ENCODE measurements at places on chromosomes 1 and 21. TPM values are rescaled to one million over a fixed set of nuclear protein-coding genes. Genes with fewer than 3 reads are reported as not detected.

DNA sequence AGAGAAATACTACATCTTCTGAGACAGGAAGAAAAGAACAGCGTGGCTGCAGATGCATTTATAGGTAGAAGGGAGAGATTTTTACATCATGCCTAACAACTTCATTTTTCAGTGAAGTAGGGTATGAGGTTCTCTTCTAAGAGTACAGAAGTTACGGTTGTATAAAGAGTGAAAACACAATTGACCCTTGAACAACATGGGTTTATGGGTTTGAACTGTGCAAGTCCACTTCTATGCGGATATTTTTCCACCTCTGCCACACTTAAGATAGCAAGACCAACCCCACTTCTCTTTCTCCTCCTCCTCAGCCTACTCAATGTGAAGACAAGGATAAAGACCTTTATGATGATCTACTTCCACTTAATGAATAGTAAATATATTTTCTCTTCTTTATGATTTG is 64.5 kb downstream of the RPAP2 start:
- no peak overlapping the region for H3K4me3 ChIP-seq
- no peak for DNase-seq
- no peaks in the 10 kb centered on the region for H3K36me3 ChIP-seq
- H3K27ac ChIP-seq = no peak overlapping the region
- peaks cover 5% of the 10 kb centered on the region for H3K4me1 ChIP-seq

DNA sequence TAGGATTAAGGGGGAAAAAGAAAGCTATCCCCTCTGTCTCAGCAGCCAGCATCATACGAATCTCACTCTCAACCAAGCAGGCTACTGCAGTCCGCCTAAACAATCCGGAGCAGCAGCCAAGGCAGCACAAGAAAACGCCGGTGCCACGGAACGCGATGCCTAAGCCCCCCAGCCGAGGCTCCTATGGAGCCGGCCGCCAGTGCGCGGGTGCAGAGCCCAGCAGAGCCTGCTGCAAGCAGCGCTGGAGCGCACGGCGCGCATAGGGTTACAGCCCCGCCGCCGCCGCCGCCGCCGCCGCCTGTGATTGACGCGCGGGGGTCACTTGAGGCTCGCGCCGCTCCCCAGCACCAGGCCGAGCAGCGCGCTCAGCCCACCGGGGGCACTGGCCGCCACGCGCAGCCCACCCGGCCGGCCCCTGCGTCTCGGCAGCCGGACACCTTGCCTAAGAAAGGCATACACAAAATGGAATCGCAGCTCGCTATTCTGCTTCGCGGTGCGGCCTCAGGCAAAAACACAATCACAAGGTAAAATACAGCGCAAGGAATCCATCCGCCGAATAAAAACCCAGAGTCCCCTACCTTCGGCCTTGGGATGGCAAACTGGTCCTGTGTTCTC is 780 bp downstream of the HIVEP3 start:
- DNase-seq = peak; percentile 55
- no peaks in the 10 kb centered on the region for H3K36me3 ChIP-seq
- peak overlapping the region; percentile 67 for H3K4me3 ChIP-seq
- H3K27ac ChIP-seq = peak overlapping the region; percentile 65

DNA sequence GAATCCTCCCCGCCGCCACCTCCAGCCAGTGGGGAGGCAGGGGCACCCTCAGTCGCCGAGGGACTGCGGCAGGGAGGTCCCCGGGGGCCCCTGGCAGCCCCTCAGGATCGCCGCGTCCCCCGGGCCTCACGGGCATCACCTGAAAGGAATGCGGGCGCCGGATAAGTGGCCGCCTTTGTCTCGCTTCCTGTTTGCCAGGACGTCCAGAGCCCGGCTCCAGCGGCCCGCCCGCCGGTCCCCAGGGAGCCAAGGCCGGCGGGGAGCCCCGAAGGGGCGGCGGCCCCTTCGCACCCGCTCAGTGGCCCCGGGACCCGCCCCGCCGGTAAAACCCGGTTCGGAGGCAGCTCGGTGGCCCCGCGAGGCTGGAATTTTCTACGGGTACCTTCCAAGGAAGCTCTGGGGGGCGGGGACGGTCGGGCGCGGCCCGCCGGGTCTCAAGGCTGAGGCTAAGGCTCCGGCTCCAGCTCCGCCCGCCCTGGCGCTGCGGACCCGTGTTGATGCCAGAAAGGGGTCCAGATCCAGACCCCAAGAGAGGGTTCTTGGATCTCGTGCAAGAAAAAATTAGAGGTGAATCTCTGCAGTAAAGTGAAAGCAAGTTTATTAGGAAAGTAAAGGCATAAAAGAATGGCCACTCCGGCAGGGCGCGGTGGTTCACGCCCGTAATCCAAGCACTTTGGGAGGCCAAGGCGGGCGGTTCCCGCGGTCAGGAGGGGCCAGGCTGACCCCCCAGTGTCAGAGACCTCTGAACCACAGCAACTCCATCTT is 12.6 kb downstream of the TINAGL1 start:
- no peaks in the 10 kb centered on the region for H3K27me3 ChIP-seq
- H3K36me3 ChIP-seq = no peaks in the 10 kb centered on the region
- no peak overlapping the region for H3K27ac ChIP-seq
- no peak overlapping the region for H3K4me3 ChIP-seq
- no peaks in the 10 kb centered on the region for H3K4me1 ChIP-seq
- DNase-seq = no peak

DNA sequence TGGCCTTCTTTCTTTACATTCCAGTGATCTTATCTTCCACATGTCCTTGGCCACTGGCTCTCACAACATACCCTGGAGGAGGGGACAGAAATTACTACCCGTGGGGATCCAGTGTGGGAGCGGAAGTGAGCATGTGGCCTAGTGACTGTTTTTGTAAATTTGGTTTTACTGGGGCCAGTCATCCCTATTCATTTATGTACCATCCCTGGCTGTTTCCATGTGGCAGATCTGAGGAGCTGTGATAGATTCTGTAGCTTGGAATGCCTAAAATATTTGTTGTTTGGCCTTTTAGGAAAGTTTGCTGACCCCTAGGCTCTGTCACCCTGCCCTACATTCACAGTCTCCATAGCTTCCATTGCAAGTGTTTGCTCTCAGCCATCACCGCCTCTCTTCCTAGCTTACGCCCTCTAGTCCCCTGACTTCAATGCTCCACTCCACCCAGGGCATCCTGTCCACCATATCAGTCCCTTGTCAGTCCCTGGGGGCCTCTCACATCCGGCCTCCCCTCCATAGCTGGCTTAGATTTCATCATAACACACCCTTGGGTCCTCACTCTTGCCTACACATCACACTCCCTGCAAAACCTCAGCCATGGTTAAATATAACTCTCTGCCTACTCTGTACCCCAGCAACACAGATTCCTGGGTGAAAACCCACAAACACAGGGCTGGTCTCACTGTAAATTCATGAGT is 25.8 kb downstream of the DHCR24 start:
- no peaks in the 10 kb centered on the region for H3K27me3 ChIP-seq
- H3K4me3 ChIP-seq = no peak overlapping the region
- no peaks in the 10 kb centered on the region for H3K4me1 ChIP-seq

CYB5RL gene
- total RNA-seq = 7.1 TPM

MTR gene
- 42.9 TPM for total RNA-seq

GPR52 gene
- 3.3 TPM for total RNA-seq

- H3K36me3 ChIP-seq = no peaks in the 10 kb centered on the region
- H3K27me3 ChIP-seq = no peaks in the 10 kb centered on the region
- H3K4me1 ChIP-seq = no peaks in the 10 kb centered on the region
- DNase-seq = no peak
- no peak overlapping the region for H3K4me3 ChIP-seq
- no peak overlapping the region for H3K27ac ChIP-seq
Observed at GRCh38 chr1:72186733-72187307, 95.5 kb downstream of the NEGR1 start.

NECAP2 gene
- total RNA-seq = 112 TPM

DNA sequence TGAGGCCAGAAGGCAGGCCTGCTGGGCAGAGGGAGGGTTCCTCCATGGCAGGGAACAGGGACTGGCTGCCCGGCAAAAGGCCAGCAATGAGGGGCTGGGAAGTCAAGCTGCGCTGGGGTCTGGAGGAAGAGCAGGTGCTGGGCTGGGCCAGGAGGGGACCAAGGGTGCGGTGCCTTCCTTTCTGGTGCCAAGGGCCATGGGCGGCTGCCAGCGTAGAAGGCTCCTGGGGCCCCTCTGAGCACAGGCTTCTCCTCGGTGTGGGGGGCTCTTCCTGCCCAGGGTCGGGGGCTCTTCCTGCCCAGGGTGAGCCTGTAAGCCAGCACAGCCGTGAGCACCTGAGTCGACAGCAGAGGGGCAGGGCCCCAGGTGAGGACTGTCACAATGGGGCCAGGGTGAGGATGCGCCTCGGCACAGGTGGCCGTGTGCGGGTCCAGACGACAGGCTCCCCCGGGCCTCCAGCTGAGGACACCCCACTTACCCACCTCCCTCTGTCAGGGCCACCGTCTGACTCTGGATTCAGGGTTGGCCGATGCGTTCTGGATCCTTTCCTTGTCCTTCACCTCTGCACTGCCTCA is 10.7 kb upstream of the DNMT3L start:
- no peak overlapping the region for H3K4me3 ChIP-seq
- H3K4me1 ChIP-seq = no peaks in the 10 kb centered on the region
- no peaks in the 10 kb centered on the region for H3K27me3 ChIP-seq
- no peak for DNase-seq

- H3K4me1 ChIP-seq = no peaks in the 10 kb centered on the region
- H3K4me3 ChIP-seq = no peak overlapping the region
- H3K27me3 ChIP-seq = no peaks in the 10 kb centered on the region
- no peak overlapping the region for H3K27ac ChIP-seq
Observed at GRCh38 chr1:48979940-48980339, 203.2 kb upstream of the BEND5 start.

DNA sequence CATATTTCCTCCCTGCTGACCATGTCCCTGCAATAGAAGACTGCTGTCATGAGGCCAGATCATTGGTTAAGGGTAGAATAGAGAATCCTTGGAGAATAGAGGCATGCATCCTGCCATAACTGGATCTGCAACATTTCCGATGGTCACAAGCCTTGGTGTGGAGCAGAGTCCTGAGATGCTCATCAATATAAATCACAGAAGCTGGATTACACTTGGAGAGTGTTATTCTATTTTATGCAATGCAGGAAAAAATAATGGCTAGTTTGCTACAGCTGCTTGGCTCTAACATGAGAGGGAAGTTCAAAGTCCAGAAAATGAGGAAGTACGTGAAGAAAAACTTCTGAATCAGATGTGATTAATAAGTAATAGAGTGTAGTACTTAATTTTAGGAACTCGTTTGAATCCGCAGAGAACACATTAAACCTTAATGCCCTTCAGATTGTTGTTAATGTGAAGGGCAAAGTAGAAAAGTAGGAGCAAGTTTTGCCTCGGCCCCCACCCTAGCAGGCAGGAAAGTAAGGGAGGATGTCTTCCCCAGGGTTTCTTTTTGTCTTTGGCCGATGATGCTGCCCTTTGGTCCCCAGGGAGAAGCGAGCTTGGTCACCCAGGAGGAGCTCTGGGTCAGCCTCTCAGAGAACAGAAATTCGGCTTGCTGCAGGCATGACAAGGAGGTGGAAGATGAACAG is 59.5 kb downstream of the KCNK1 start:
- H3K36me3 ChIP-seq = no peaks in the 10 kb centered on the region
- no peak overlapping the region for H3K4me3 ChIP-seq
- no peak for DNase-seq

DNA sequence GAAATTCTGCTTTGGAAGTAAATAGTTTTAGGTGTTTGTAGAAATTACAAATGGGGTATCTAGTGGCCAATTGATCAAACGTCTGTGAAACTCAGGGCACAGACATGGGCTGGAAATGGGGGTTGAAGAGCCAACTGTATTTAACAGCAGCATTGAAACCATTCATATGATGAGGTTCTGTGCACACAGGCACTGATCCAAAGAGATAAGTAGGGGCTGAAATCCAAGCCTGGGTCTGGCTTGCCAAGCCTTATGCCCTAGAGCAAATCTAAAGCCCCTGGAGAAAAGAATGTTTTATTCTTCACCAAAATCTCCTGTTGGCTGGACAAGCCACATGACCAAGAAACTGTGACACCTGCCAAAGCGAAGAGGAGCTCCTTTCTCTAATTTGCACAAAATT is 67.6 kb upstream of the ST6GALNAC5 start:
- DNase-seq = no peak
- H3K36me3 ChIP-seq = no peaks in the 10 kb centered on the region
- H3K4me1 ChIP-seq = no peaks in the 10 kb centered on the region
- H3K27ac ChIP-seq = no peak overlapping the region
- H3K4me3 ChIP-seq = no peak overlapping the region
- H3K27me3 ChIP-seq = no peaks in the 10 kb centered on the region

DNA sequence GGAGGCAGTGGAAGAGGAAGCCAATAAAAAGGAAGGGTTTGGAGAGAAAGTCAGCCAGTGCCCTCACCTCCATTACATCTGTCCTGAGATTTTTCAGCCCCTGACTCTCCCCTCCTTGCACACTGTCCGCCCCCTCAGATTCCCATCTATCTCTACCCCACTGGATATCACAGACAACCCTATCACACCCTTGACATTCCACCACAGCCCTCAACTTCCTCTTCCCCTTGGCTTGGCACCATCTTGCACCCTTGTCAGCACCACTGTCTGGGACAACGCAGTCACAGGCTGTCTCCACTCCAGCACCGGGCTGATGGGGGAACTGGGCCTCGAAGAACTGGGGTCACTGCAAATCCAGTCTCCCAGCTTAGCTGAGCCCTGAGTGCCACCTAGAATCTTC is 14.2 kb upstream of the PLEKHA6 start:
- DNase-seq = no peak
- peaks cover 6% of the 10 kb centered on the region for H3K4me1 ChIP-seq
- no peaks in the 10 kb centered on the region for H3K27me3 ChIP-seq
- no peak overlapping the region for H3K4me3 ChIP-seq

CERS2 gene
- total RNA-seq = 136 TPM

TMEM125 gene
- total RNA-seq = not detected

TNNT2 gene
- total RNA-seq = not detected

DNA sequence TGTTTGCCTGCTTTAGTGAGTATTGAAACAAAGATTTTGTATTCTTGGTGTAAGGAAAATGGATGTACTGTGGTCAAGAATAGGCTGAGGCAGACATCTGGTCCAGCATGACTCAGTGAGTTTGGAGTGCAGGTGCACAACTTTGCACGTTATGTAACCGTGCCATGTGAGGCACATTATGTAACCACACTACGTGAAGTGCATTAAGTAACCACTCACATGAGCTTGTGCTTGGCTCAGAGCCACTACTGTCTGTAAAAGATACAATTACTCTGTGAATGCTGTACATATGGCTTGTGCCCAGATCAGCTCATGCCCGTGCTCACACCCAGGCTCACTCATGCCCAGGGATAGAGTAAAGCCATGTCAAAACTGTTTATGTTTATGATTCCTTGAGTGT is 216.8 kb downstream of the CTH start:
- DNase-seq = no peak
- H3K4me3 ChIP-seq = no peak overlapping the region
- no peak overlapping the region for H3K27ac ChIP-seq
- H3K4me1 ChIP-seq = no peaks in the 10 kb centered on the region

HSD3B2 gene
- not detected for total RNA-seq

GRCh38 chr1:208013210-208013609 is 102.3 kb upstream of the CD34 start:
- no peaks in the 10 kb centered on the region for H3K27me3 ChIP-seq
- no peaks in the 10 kb centered on the region for H3K36me3 ChIP-seq
- no peak overlapping the region for H3K27ac ChIP-seq
- DNase-seq = no peak
- H3K4me1 ChIP-seq = no peaks in the 10 kb centered on the region
- no peak overlapping the region for H3K4me3 ChIP-seq

- H3K27me3 ChIP-seq = no peaks in the 10 kb centered on the region
- no peaks in the 10 kb centered on the region for H3K4me1 ChIP-seq
- no peak overlapping the region for H3K27ac ChIP-seq
- no peak for DNase-seq
- H3K4me3 ChIP-seq = no peak overlapping the region
- no peaks in the 10 kb centered on the region for H3K36me3 ChIP-seq
Observed at GRCh38 chr1:197096137-197096536, 29.1 kb upstream of the F13B start.

Data from naive thymus-derived CD4-positive, alpha-beta T cell (primary cell).